Epithelial cell of alveolus of lung (primary cell): ENCODE measurements at places on chromosomes 7 and 10. TPM values are rescaled to one million over a fixed set of nuclear protein-coding genes. Genes with fewer than 3 reads are reported as not detected.

FAM25G gene
- not detected in 2 replicates for total RNA-seq

STX1A gene
- total RNA-seq = 2.5 and 9.3 TPM in 2 replicates

HGF gene
- total RNA-seq = 78.2 and 389 TPM in 2 replicates

NRAP gene
- total RNA-seq = not detected in 2 replicates

OTUD1 gene
- total RNA-seq = 4.0 and 20.2 TPM in 2 replicates

CXCL12 gene
- 6.1 and 128 TPM in 2 replicates for total RNA-seq

ATG9B gene
- 0.13 and 0.64 TPM in 2 replicates for total RNA-seq

CCDC7 gene
- total RNA-seq = 2.7 and 3.6 TPM in 2 replicates

CRPPA gene
- 0.48 and 0.78 TPM in 2 replicates for total RNA-seq
